ENCODE measurements at places on chromosomes 5 and 9.
A peak's percentile ranks its signal among the peaks of the same experiment; 100 is the strongest.

DNA sequence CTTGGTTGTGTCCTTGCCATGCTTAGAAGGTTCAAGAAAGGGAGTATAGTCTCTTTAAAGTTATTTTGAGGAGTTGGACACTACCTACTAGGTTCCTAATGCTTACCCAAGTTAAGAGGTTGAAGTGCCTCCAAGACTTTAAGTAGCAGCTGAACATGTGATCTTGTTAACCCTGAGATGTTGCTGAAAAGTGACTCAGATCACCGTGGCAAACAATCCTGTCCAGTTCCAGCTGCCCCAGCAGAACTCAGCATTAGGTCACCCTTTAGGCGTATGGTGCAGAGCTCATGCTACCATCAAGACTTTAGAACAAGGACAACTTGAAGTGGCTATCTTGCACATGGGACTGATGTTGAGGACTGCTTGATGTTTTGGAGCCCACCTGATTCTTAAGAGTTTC lies 22.5 kb downstream of the ZNF462 start:
- no peak for DNase-seq

GRCh38 chr9:86836797-86837196 lies 110.5 kb downstream of the GAS1 start:
- DNase-seq, result no peak

DNA sequence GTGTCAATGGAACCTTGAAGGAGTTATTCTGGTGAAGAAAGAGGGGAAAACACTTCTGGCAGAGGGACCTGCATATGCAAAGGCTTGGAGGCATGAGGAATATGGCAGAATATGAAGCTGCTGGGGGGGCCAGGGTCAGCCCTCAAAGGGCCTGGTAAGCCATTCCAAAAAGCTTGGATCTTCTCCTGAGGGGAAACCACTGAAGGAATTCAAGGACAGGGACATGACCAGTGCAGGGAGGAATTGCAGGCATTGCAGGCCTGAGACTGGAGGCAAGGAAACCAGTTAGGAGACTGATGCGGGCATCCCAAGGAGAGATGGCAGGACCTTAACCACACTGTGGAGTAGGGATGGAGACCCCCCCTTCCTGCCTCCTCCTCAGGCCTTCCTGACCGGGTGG lies 21.4 kb downstream of the ENHO start:
- no peak for DNase-seq

- no peak for DNase-seq
Measured at GRCh38 chr9:419571-420171, 205.0 kb downstream of the DOCK8 start.

GRCh38 chr5:65262649-65263059 lies 219.1 kb downstream of the ADAMTS6 start:
- peak; percentile 4 for DNase-seq

DNA sequence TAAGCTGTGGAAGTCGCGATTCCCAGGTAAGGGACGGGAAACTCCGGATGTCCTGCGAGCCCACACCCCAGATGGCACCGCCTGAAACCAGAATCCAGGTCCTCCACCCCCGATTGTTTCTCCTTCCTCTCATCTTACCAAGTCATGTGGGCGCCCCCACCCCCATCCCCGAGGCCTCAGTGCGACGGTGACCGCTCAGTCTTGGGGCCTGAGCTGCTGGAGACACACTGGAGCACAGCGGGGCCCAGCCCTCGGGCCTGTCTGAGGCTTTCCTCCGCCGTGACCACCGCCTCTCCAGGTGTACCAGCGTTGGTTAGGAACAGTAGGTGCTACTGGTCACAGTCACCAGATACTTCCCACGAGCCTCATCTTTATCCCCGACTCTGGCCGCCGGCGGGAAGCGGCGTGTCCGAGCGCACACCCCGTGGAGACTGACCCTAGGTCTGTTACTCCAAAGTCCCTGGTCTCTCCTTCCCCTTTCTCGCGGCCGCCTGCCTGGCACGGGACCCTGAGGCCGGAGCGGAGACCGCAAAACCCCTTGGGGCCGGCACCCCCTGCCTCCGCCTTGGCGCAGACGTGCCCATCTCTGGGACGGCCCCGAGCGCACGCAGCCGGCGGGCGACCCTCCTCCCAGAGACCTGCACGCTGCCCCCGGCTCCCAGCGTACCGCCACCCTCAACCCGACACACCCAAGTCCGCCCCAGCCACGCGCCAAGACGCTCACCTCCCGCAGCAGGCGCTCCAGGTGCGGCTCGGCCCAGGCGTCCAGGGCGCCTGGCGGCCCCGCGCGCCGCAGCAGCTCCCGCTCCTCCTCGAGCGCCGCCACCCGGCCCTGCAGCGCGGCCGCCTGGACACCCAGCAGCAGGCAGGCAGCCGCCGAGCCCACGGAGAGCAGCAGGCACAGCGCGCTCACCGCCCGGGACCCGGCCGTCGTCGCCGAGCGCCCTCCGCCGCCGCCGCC lies 733 bp downstream of the COL23A1 start:
- DNase-seq, result no peak

GRCh38 chr9:21711504-21711903 lies 90.9 kb upstream of the MTAP start:
- DNase-seq, result peak; percentile 30

DNA sequence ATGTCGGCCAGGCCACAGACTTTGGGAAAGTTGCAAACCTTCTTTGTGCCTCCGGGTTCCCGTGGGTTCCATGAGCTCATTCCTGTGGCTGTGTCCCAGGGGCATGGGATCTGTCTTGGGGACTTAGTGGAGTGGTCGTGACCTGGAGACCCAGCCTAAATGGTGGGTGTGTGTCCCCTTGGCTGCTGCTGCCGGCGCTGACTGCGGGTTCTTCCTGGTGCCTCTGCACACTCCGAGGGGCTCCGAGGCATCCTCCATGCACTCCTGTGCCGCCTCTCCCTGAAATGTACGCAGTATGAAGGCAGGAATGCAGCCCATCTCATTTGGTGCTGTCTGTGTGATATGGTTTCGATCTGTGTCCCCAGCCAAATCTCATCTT lies 21.0 kb upstream of the SLC2A6 start:
- no peak for DNase-seq

DNA sequence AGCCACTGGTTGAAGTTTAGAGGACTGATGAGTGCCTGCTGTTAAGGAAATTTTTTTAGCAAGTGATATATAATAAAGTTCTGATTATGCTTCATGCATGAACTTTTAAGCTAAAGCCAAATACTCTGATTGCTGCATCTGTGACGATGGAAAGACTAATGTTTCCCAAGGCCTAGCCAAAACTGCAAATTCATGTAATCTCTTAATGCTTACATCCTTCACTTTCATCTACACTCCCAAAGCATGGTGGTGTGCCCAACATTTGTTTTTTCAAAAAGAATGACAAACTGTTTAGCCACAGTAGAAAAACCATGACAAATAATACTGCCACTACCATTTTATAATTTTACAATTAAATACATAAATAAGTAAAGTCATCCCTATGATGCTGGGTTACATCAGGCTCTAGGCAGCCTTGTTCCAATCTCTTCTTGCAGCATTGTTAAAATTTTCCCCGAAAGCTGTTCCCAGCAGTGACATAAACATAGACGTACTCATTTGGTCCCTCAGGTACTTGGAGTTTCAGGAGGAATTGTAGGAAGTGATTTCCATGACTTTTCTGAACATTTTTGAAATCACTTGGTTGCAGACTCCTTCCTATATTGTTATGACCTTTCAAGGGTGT lies 625.3 kb upstream of the DMAC1 start:
- DNase-seq, result no peak

DNA sequence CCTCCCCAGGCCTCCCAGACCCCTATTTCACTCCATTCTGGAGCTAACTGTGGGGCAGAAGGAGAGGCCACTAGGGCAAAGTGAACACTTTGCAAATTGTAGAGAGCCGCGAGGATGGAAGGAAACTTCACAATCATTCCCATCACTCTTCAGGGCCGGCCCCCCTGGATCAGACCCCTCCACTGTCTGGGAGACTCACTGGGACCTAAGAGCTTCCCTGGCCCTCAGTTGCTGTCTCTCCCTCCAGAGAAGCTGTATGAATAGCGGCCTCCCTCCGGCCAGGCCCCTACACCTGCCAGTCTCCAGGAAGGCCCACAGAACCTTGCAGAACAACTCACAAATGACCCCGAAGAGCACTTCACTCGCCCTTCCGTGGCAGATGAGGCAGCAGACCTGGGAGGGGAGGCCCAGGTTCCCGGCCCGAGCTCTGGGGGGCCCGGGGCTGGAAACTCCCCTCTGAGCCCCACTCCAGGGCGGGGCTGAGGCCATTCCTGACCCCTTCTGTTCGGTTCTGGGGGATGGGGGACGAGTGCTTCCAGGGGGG lies 141.9 kb upstream of the IER5L start:
- DNase-seq, result no peak

- peak; percentile 92 for DNase-seq
Measured at GRCh38 chr5:97452646-97453045, 269.6 kb upstream of the RIOK2 start.

DNA sequence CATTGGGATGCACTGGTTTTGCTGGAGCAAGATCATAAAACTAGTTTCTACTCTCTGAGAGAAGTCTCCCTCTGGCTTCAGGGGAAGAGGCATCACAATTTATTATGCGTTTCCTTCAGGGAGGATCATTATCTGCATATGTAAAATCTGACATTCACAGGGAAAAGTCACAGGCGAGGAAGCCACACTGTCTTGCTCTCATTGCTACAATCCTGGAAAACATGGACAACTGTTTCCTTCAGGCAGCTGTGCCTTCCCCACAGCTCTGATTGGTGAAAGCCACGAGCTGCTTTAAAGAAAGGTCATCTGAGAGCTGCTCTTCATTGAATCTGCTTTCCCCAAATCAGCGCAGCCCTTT lies 397.8 kb downstream of the MED10 start:
- no peak for DNase-seq

DNA sequence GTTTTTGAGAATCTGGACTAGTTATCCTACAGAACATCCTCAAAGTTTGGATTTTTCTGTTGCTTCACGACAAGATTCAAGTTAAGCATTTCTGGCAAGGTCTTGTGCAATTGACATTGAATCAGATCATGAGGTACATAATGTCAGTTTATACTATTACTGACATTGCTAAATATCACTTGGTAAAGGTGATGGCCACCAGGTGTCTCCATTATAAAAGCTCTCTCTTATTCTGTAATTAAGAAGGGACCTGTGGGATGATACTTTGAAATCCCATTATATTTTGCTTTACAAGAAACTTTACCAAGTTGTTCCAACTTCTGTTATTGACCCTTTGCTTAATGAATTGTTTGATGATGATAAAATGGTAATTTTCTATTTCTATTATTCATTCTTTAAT lies 131.0 kb upstream of the ASTN2 start:
- DNase-seq, result no peak

- peak; percentile 93 for DNase-seq
Measured at GRCh38 chr5:116536316-116537083, 38.1 kb downstream of the SEMA6A start.

DNA sequence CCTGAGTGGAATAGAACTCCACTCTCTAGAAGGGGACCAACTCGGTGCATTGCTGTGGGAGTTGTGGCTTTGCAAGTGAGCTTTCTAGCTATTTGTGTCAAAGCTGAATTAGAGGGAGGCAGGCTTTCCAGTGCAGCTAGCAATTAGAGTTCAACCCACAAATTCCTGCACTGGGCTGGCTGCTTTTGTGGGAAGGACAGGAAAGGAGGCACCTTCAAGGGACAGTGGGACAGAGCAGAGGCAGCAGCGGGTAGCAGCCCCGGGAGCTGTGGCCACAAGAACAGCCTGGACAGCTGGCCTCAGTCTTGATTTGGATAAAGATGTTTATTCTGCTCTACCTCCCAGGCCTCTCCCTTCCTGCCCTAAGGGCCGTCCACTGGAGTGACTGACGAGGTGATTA lies 83.7 kb upstream of the SLIT3 start:
- DNase-seq, result no peak

Data from pons (tissue), 1 donor.